Esophagus muscularis mucosa (tissue), 4 donors: ENCODE measurements at places on chromosomes 4 and X. TPM values are rescaled to one million over a fixed set of nuclear protein-coding genes. Genes with fewer than 3 reads are reported as not detected.

Gene CFAP47
- total RNA-seq: not detected

Gene USP27X
- 2.9 TPM for total RNA-seq

Gene GAB1
- total RNA-seq: 73.5 TPM

Gene AREG
- total RNA-seq: 18.6 TPM

Gene RAB9A
- 21.5 TPM for total RNA-seq

Gene PAGE4
- total RNA-seq: not detected

Gene GPR50
- not detected for total RNA-seq

Gene UGT2B15
- not detected for total RNA-seq

DNA sequence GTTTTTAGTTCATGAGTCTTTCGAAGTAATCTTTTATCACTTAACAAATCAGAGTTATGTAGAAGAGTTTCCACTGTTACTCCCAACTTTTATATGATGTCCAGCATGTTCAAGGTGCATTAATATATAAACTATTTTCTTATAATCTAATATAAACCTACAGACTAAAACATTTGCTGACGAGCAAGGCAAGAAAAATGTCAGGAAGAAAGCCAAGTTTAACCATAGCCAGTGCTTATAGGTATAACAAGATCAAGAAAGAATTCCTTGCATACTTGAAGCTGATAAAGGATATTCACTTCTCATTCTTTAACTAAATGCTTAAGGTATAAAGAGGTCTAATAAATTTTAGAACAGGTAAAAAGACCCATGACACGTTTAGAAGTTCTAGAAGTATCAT, 167.7 kb downstream of the NPNT start:
- no peak overlapping the region for H3K4me3 ChIP-seq
- no peaks in the 10 kb centered on the region for H3K27me3 ChIP-seq
- DNase-seq: no peak
- H3K27ac ChIP-seq: no peak overlapping the region
- H3K36me3 ChIP-seq: no peaks in the 10 kb centered on the region
- H3K4me1 ChIP-seq: no peaks in the 10 kb centered on the region

DNA sequence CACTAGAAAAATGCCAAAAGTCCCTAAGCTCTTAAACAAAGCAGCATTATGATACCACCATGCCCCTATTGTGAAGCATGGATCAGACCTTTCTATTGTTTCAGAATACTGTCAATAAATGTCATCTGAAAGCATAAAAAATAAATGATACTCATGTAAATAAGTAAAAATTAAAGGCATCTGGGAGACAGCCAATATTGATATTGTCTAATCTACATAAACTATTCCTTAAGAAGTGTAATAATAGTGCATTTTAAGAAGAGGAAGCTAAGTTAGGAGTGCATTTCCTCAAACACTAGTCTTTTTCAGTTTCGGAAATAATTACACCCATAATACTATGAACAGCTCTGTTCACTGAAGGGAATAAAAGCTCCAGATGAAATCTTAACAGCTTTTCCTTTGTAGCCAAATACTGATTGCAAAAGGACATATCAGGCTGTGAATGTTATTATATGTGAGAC, 181.6 kb downstream of the SPOCK3 start:
- no peaks in the 10 kb centered on the region for H3K36me3 ChIP-seq
- H3K27me3 ChIP-seq: no peaks in the 10 kb centered on the region
- no peaks in the 10 kb centered on the region for H3K4me1 ChIP-seq
- H3K27ac ChIP-seq: no peak overlapping the region

- H3K27ac ChIP-seq: no peak overlapping the region
- H3K36me3 ChIP-seq: no peaks in the 10 kb centered on the region
- DNase-seq: no peak
- no peaks in the 10 kb centered on the region for H3K27me3 ChIP-seq
These were observed 28.6 kb upstream of the SFRP2 start for GRCh38 chr4:153817466-153817865.

- no peaks in the 10 kb centered on the region for H3K27me3 ChIP-seq
- no peak overlapping the region for H3K27ac ChIP-seq
- no peaks in the 10 kb centered on the region for H3K36me3 ChIP-seq
- peak overlapping the region; percentile 28 for H3K4me3 ChIP-seq
These were observed 262.5 kb upstream of the PCDH18 start for GRCh38 chr4:137794764-137795254.

- peaks cover 42% of the 10 kb centered on the region for H3K4me1 ChIP-seq
- H3K27me3 ChIP-seq: no peaks in the 10 kb centered on the region
- no peak for DNase-seq
These were observed 38.5 kb downstream of the APBB2 start for GRCh38 chr4:41175794-41176193.

DNA sequence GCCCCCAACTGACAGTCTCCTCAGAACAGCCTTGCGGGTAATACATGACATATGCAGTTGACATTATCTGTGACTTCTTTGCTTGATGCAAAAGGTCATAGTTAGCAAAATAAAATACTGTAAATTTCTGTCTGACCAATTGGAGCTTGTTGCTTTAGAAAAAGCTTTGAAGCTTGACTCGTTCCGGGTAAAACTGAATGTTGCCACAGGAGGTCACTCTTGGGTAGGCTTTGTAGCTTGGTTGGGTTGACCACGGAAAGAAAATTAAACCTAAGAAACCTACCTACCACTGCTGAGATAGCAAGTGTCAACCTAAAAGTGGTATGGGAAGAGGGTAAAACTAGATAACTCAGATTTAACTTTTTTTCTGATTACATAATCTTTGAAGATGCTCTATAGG, 23.2 kb downstream of the PRPS2 start:
- no peak for DNase-seq
- H3K4me1 ChIP-seq: no peaks in the 10 kb centered on the region
- no peaks in the 10 kb centered on the region for H3K36me3 ChIP-seq
- H3K27ac ChIP-seq: no peak overlapping the region

DNA sequence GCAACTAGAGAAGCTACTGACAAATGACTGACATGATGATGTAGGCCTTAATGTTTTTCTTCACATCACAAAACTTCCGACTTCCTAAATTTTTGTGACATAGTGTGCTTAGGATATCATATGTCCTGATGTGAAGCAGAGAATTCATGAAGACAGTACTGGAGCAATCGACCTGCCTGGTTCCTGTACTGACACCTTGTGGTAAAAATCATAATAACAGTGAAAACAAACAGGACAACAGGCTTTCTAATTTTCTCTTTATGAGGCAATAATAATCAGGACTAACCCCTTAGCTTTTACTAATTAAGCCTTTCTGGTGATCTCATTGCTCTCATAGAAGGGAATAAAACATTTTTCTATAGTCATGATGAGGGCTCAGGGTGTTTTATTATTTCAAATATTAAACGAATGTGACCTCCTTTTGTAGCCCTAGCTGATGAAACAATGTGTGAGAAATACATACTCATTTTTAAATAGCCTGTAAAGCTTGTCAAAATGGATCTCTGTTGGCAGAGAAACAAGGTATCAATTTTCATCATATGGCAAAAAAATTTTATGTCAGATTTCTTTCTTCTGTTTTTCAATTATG, 158.4 kb downstream of the TENT5D start:
- no peaks in the 10 kb centered on the region for H3K4me1 ChIP-seq
- H3K27ac ChIP-seq: no peak overlapping the region
- no peaks in the 10 kb centered on the region for H3K36me3 ChIP-seq
- H3K27me3 ChIP-seq: no peaks in the 10 kb centered on the region
- no peak overlapping the region for H3K4me3 ChIP-seq
- DNase-seq: no peak

- H3K4me3 ChIP-seq: no peak overlapping the region
- H3K36me3 ChIP-seq: no peaks in the 10 kb centered on the region
- no peaks in the 10 kb centered on the region for H3K4me1 ChIP-seq
- no peak for DNase-seq
- no peak overlapping the region for H3K27ac ChIP-seq
These were observed 8.3 kb upstream of the DAPP1 start for GRCh38 chr4:99808260-99808857.

DNA sequence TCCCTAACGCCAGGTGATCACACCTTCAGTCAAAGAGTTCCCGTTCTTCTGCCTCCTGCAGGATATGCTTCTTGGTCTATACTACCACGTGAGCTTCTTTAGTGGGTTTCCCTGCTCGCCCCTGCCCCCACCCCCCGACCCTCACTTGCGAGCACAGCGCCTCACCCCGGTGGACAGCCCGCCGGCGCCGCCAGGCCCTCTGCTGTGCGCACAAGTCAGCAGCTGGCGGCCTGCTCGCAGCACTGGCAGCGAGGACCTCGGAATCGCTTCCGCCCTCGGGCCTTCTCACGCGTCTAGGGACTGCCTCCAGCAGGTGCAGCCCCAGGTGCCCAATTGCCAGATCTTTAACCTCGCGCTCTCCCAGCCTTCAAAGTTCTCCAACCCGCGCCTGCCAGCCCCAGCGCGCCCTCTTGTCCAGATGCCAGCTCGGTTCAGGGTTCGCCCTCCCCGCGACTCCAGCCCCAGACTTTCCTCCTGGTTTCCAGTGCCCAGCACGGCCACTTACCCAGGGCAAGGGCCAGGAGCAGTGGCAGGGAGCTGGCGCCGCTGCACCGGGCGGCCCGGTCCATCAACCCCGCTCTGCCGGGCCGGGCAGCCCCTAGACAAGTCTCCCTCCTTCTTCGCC, 454 bp downstream of the BTC start:
- H3K4me1 ChIP-seq: peaks cover 42% of the 10 kb centered on the region
- H3K27me3 ChIP-seq: no peaks in the 10 kb centered on the region
- H3K36me3 ChIP-seq: no peaks in the 10 kb centered on the region
- peak overlapping the region; percentile 85 for H3K27ac ChIP-seq
- no peak for DNase-seq

GRCh38 chr4:61571761-61572559, 371.8 kb downstream of the ADGRL3 start:
- no peak for DNase-seq
- H3K36me3 ChIP-seq: no peaks in the 10 kb centered on the region
- H3K4me3 ChIP-seq: no peak overlapping the region
- H3K27me3 ChIP-seq: no peaks in the 10 kb centered on the region
- H3K4me1 ChIP-seq: no peaks in the 10 kb centered on the region
- no peak overlapping the region for H3K27ac ChIP-seq

DNA sequence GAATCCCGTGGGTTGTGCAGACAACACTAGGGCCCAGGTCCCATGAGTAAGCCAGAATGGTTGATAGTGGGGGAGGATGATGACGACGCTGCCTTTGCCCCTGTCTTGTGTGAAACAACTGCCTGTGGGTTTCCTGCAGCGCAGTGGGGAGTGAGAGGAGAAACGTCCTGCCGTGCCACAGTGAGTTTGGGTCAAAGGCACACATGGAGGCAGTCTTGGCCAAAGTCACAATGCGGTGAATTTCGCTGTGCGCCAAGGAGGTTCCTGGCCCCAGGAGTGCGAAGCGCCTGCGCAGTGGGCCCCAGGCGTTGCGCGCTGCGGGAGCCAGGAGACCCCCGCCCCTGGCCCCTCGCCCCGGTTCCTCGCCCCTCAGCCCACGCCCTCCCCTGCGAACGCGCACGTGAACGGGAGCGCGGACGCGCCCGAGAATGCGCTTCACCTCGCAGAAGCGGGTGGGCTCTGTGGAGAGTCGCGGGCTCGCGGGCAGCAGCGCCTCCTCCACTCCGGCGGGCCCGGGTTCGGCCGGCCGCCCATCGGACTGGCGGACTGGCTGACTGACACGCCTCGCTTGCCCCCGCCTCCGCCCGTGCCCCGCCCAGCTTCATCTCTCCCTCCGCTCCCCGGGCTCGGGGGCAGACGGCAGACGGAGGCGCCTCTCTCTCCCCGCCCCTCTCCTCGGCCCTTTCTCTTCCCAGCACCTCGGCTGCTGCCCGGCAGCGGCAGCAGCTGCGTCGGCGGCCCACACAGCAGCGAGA, at the start of gene NUDT10:
TSS of gene NUDT10 (plus strand) at position 635 of the 755 bp plus-strand sequence. CDS start 144 bp downstream, outside the sequence.
- peak within 1 kb of the TSS; percentile 64 for H3K4me3 ChIP-seq
- H3K36me3 ChIP-seq: no peaks in the 10 kb centered on the region
- H3K27ac ChIP-seq: peak within 1 kb of the TSS; percentile 44
- H3K4me1 ChIP-seq: no peaks in the 10 kb centered on the region
- no peak for DNase-seq

DNA sequence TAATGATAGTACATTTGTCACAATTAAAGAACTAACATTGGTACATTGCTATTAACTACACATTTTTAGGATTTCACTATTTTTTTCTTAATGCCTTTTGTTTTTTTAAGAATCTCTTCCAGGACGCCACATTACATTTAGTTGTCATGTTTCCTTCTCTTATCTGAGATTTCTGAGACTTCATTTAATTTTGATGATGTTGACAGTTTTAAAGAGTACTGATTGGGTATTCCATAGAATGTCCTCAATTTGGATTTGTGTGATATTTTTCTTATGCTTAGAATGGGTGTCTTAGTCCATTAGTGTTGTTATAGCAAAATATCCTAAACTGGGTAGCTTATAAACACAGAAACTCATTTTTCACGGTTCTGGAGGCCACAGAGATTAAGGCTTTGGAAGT, 1095.5 kb upstream of the LCORL start:
- H3K36me3 ChIP-seq: no peaks in the 10 kb centered on the region
- no peaks in the 10 kb centered on the region for H3K27me3 ChIP-seq
- no peak overlapping the region for H3K27ac ChIP-seq
- DNase-seq: no peak
- H3K4me1 ChIP-seq: no peaks in the 10 kb centered on the region
- no peak overlapping the region for H3K4me3 ChIP-seq

GRCh38 chr4:105633241-105633640, 75.2 kb downstream of the INTS12 start:
- no peak for DNase-seq
- no peaks in the 10 kb centered on the region for H3K36me3 ChIP-seq
- H3K27me3 ChIP-seq: no peaks in the 10 kb centered on the region

GRCh38 chr4:77433418-77433733, 172.2 kb upstream of the CXCL13 start:
- no peaks in the 10 kb centered on the region for H3K27me3 ChIP-seq
- no peak overlapping the region for H3K27ac ChIP-seq
- no peaks in the 10 kb centered on the region for H3K36me3 ChIP-seq
- peaks cover 26% of the 10 kb centered on the region for H3K4me1 ChIP-seq
- no peak for DNase-seq

GRCh38 chrX:57587607-57588006, 4.2 kb upstream of the ZXDB start:
- H3K27me3 ChIP-seq: no peaks in the 10 kb centered on the region
- DNase-seq: no peak
- H3K27ac ChIP-seq: no peak overlapping the region
- H3K4me3 ChIP-seq: no peak overlapping the region
